Fibroblast of lung (primary cell): ENCODE measurements at places on chromosomes 7 and 10.

DNA sequence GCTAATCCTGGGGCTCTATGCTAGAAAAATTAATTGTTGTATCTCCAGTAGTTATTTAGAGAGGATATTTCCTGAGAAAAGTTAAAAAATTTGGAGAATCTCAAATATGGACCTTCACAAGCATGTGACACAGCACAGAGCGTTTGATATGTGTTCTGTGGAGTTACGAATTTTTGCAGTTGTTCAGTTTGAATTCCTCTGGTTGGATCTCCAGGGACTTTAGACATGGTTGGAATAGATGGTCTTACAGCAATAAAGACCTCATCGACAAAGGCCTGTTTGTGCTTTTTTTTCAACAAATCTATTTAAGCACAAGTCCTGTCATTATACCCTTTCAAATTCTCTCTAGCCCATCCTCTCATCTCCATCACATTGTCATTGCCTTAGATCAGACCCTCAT, 138.0 kb downstream of the TES start:
- no peak overlapping the region for H3K4me3 ChIP-seq
- DNase-seq, result no peak
- H3K36me3 ChIP-seq, result no peaks in the 10 kb centered on the region
- H3K27me3 ChIP-seq, result no peaks in the 10 kb centered on the region
- H3K27ac ChIP-seq, result no peak overlapping the region
- peaks cover 2% of the 10 kb centered on the region for H3K4me1 ChIP-seq

- H3K27ac ChIP-seq, result no peak overlapping the region
- no peaks in the 10 kb centered on the region for H3K27me3 ChIP-seq
- no peaks in the 10 kb centered on the region for H3K36me3 ChIP-seq
- no peak overlapping the region for H3K4me3 ChIP-seq
- peaks cover 9% of the 10 kb centered on the region for H3K4me1 ChIP-seq
These were observed 110.4 kb downstream of the CUX1 start for GRCh38 chr7:101927802-101928201.

GRCh38 chr10:27723436-27723835, 22.2 kb downstream of the MKX start:
- H3K27me3 ChIP-seq, result no peaks in the 10 kb centered on the region
- DNase-seq, result peak; percentile 75
- no peaks in the 10 kb centered on the region for H3K4me1 ChIP-seq
- no peak overlapping the region for H3K4me3 ChIP-seq
- no peak overlapping the region for H3K27ac ChIP-seq

DNA sequence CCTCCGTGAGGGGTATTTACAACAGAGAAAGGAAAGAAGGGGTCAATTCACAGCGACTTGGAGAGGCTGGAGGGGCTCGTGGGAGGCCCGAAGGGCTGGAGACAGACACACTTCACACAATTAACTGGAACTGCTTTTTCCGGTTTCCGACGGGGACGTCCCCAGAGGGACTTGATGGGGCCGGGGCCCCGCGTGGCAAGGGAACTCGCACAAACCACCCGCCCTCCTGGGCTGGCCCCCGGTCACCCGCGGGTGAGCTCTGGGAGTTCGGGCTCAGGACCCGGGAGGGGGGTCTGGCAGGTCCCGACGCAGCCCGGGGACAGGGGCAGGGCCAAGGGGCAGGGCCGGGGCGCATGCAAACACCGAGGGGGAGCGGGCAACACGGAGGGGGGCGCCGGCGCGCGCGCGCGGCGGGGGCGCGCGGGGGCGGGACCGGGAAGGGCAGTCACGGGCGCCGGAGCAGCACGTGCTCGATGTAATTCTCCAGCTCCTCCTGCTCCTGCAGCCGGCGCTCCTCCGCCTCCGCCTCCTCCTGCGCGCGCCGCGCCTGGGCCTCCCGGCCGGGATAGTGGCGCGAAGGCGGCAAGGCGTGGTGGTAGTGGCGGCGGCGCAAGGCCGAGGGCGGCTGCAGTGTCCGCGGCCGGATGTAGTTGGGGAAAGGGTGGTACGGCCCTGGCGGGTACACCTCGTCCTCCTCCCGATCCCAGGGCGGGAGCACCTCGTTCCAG, 2.7 kb downstream of the VGF start:
- H3K27ac ChIP-seq, result no peak overlapping the region
- peaks cover 21% of the 10 kb centered on the region for H3K27me3 ChIP-seq
- H3K36me3 ChIP-seq, result peaks cover 13% of the 10 kb centered on the region
- peaks cover 11% of the 10 kb centered on the region for H3K4me1 ChIP-seq
- peak; percentile 51 for DNase-seq

- no peaks in the 10 kb centered on the region for H3K36me3 ChIP-seq
- DNase-seq, result no peak
- H3K4me1 ChIP-seq, result no peaks in the 10 kb centered on the region
- no peak overlapping the region for H3K4me3 ChIP-seq
- no peak overlapping the region for H3K27ac ChIP-seq
- H3K27me3 ChIP-seq, result no peaks in the 10 kb centered on the region
These were observed 159.4 kb upstream of the MAGI2 start for GRCh38 chr7:79612903-79613302.

DNA sequence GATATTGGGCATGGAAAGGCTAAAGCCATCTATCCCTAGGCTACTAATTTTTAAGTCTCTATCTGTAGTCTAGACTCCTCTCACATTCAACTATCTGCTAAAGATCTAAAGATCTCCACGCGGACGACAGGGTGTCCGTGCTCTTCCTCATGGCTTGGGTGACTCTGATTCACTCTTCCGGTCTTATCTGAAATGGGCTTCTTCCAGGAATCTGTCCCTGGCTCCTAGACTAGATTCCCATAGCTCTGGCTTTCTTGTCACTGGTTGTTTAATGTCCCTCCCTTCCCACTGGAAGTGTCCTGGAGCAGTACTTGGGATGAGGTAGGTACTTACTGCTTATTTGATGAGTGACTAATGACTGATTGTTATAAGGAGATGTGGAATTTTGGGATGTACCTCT, 62.0 kb upstream of the PODXL start:
- DNase-seq, result no peak
- H3K27ac ChIP-seq, result no peak overlapping the region
- H3K27me3 ChIP-seq, result no peaks in the 10 kb centered on the region
- H3K4me3 ChIP-seq, result no peak overlapping the region
- no peaks in the 10 kb centered on the region for H3K36me3 ChIP-seq

GRCh38 chr10:112601214-112602090, 154.4 kb downstream of the VTI1A start:
- H3K27me3 ChIP-seq, result no peaks in the 10 kb centered on the region
- no peak overlapping the region for H3K27ac ChIP-seq
- no peak for DNase-seq
- H3K4me1 ChIP-seq, result no peaks in the 10 kb centered on the region

GRCh38 chr7:112130729-112131410, 75.3 kb downstream of the DOCK4 start:
- no peaks in the 10 kb centered on the region for H3K36me3 ChIP-seq
- no peak for DNase-seq
- no peaks in the 10 kb centered on the region for H3K4me1 ChIP-seq
- no peak overlapping the region for H3K4me3 ChIP-seq
- H3K27me3 ChIP-seq, result no peaks in the 10 kb centered on the region

DNA sequence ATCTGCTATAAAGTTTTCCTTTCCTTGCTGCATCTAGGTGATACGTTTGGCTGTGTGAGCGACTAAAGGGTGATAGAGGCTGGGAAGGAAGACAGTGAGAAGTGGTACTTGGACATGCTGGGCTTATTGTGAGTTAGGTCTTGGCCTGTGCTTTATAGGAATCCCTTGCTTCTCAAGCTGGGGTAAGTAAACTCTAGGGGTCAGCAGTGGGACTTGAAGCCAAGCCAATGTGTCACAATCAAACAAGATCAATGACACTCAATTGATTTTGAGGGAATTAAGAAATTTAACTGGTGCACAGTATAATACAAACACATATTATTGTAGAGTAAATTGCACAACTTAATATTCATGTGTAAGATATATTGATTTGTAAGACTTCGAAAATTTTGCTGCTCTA, 155.8 kb upstream of the AOAH start:
- no peaks in the 10 kb centered on the region for H3K36me3 ChIP-seq
- no peaks in the 10 kb centered on the region for H3K27me3 ChIP-seq
- no peak overlapping the region for H3K4me3 ChIP-seq
- DNase-seq, result no peak
- no peak overlapping the region for H3K27ac ChIP-seq

GRCh38 chr10:130127364-130128061, 8.7 kb upstream of the GLRX3 start:
- no peaks in the 10 kb centered on the region for H3K4me1 ChIP-seq
- no peak overlapping the region for H3K27ac ChIP-seq
- DNase-seq, result peak; percentile 65
- H3K36me3 ChIP-seq, result no peaks in the 10 kb centered on the region
- H3K27me3 ChIP-seq, result peaks cover 5% of the 10 kb centered on the region

DNA sequence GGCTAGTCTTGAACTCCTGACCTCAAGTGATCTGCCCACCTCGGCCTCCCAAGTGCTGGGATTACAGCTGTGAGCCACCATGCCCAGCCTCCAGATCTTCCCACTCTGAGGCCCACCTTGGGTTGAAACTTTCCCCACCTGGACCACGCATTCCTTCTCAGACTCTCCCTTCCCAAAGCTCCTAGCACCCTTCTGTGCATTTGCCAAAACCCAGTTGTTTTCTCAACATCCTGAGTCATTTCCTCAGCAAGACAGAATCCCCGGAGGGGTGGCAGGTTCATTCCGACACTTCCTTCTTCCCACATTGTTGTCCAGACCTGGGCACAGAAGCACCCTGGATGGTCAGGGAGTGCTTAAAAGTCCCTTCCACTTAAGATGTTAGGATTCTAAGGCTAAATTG, 28.9 kb downstream of the BAG3 start:
- peaks cover 29% of the 10 kb centered on the region for H3K4me1 ChIP-seq
- peak; percentile 63 for DNase-seq
- no peaks in the 10 kb centered on the region for H3K27me3 ChIP-seq
- H3K27ac ChIP-seq, result no peak overlapping the region

DNA sequence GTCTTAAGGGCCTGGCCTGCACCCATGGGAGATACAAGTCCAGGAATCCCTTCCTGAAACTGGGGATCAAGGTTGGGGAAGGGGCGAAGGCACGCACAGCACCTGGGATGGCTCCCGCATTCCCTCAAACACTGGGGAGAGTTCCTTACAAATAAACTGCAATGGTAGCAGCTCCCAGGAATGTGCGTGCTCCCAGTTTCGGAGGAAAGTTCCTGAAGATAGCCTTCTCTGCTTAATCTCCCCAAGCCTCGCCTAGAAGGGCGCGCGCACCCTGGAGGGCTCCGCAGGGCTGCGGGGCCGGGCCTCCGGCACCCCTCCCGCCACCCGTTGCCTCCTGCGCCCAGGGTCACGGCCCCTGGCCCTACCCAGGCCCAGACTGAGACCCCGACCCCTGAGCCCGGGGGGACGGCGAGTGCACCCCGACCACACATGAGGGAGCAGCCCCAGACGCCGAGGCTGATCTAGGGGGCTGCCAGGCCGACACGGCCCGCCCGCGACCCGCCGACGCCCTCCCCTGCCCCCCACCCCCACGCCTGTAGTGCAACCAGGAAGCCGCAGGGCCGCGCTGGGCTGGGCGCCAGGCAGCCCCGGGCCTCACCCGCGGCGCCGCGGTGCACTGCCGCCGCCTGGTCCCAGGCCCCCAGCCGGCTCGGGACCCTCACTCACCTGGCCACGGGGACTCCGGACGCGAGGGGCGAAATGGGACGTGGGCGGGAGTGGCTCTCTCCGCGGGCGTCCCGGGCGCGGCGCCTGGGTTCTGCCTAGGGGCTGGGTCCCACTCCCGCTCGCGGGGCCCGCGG, 460 bp downstream of the ANXA11 start:
- DNase-seq, result no peak
- H3K27ac ChIP-seq, result peak overlapping the region; percentile 95
- peaks cover 27% of the 10 kb centered on the region for H3K4me1 ChIP-seq
- H3K36me3 ChIP-seq, result peaks cover 3% of the 10 kb centered on the region
- no peaks in the 10 kb centered on the region for H3K27me3 ChIP-seq

DNA sequence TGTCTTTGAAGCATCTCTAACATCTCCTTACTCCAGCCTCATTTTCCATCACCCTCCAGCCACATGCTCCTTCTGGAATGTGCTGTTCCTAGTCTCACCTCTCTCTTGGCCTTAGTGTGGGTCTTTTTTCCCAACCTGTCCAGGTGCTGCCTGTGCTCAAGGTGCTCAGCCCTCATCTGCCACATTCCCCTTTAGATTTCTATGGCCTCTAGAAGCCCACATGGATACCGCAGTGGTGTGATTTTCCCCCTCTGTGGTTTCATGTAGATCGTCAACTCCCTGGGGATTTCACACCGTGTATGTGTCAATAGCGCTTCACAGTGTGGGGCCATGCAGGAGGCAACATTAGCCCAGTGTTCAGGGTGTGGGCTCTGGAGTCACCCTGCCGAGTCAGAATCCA, 32.5 kb downstream of the BMPER start:
- no peak overlapping the region for H3K27ac ChIP-seq
- H3K27me3 ChIP-seq, result no peaks in the 10 kb centered on the region
- no peak for DNase-seq

- no peaks in the 10 kb centered on the region for H3K36me3 ChIP-seq
- H3K4me1 ChIP-seq, result no peaks in the 10 kb centered on the region
- H3K27me3 ChIP-seq, result no peaks in the 10 kb centered on the region
These were observed 31.2 kb downstream of the TSPAN14 start for GRCh38 chr10:80485076-80485945.

DNA sequence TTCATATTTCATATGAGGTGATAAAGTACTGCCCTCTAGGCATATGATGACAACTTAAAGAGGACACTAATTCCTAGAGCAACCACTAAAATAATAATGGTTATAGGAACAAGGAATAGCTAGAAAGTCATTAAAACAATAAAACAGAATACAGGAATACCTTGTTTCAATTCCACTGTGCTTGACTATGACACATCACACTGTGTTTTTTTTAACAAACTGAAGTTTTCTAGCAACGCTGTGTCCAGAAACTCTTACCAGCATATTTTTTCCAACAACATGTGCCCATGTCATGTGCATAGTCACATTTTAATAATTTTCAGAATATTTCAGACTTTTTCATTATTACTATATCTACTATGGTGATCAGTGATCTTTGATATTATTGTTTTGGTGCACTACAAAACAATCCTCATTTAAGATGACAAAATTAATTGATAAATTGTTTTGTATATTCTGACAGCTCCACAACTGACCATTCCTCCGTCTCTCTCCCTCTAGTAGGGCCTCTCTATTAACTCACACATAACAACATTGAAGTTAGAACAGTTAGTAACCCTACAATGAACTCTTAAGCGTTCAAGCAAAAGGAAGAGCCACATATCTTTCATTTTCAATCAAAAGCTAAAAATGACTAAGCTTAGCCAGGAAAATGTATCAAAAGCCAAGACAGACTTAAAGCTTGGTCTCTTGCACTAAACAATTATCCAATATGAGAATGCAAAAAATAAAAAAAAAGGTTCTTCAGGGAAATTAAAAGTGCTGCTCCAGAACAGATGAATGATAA, 85.8 kb downstream of the SNX13 start:
- no peaks in the 10 kb centered on the region for H3K27me3 ChIP-seq
- peak; percentile 19 for DNase-seq
- H3K4me1 ChIP-seq, result no peaks in the 10 kb centered on the region
- H3K36me3 ChIP-seq, result no peaks in the 10 kb centered on the region
- H3K4me3 ChIP-seq, result no peak overlapping the region

GRCh38 chr10:132590752-132591121, 53.1 kb downstream of the INPP5A start:
- no peaks in the 10 kb centered on the region for H3K36me3 ChIP-seq
- peaks cover 2% of the 10 kb centered on the region for H3K27me3 ChIP-seq
- no peak overlapping the region for H3K27ac ChIP-seq
- H3K4me1 ChIP-seq, result peaks cover 6% of the 10 kb centered on the region
